ENCODE measurements at places on chromosomes 1 and 21.

GRCh38 chr21:46083791-46084561, 13.9 kb upstream of the COL6A2 start:
- peaks cover 2% of the 10 kb centered on the region for H3K36me3 ChIP-seq
- H3K27me3 ChIP-seq = no peaks in the 10 kb centered on the region
- H3K4me3 ChIP-seq = no peak overlapping the region

- no peaks in the 10 kb centered on the region for H3K36me3 ChIP-seq
- H3K4me3 ChIP-seq = no peak overlapping the region
- no peaks in the 10 kb centered on the region for H3K27me3 ChIP-seq
- no peak overlapping the region for H3K27ac ChIP-seq
- no peak for DNase-seq
These were observed 5.8 kb downstream of the UBE2U start for GRCh38 chr1:64209221-64209620.

DNA sequence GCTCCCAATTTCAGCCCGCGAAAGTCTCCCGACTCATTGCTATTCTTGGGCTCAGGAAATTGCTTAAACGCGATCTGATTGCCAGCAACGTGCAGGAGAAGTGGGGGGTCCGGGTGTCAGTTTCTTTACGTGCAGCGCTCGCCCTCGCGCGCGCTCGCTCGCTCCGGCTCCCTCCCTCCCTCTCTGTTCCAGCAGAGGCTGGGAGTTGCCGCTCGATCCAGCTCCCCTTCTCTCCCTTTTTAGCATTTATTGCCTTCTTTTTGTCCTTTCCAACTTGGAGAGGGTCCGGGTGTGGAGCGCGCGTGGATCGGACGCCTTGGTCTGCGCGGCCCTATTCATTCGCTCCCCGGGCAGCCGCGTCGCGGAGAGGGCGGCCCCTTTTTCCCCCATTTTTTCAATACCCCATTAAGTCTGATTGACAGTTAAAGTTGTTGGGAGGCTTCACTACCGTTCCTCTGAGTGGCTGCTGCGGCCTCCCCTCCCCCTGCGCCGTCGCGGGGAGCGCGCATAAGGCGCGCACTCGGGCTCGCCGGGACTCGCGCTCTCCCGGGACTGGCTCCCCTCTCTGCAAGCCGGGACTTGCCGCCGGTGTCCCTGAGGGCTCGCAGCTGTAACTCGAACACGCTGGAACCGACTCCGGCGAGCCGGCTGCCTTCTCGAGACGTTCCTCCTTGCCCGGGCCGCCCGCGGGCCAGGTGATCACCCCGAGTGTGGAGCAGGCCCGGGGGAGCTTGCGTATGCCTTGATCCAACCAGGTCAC, at the start of gene DHRS3:
Gene DHRS3 (minus strand): TSS at position 310 of the 760 bp plus-strand sequence. CDS start 862 bp downstream, outside the sequence.
- no peak for DNase-seq
- peaks cover 84% of the 10 kb centered on the region for H3K4me1 ChIP-seq
- H3K27me3 ChIP-seq = no peaks in the 10 kb centered on the region
- H3K27ac ChIP-seq = peak within 1 kb of the TSS; percentile 78
- H3K4me3 ChIP-seq = peak within 1 kb of the TSS; percentile 96

DNA sequence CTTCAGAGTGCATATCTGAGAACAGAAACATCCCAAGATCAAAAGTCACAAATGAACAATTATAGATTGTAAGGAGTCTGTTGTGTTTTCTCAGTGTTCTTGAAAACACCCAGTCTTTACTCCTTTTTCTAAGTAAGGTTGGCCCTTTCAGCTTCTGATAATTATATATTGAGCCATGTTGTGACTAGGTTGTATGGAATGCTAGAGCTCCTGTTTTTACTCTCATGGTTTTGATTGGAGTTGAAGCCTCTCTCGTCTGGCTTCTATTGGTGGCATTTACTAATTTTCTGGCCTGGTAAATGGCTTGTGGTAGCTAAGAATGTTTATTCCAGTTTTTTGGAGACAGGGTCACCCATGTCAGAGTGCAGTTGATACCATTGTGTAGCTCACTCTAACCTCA, 84.7 kb downstream of the NDUFS5 start:
- peak overlapping the region; percentile 90 for H3K27ac ChIP-seq
- H3K27me3 ChIP-seq = no peaks in the 10 kb centered on the region
- H3K4me3 ChIP-seq = no peak overlapping the region
- H3K4me1 ChIP-seq = peaks cover 28% of the 10 kb centered on the region

DNA sequence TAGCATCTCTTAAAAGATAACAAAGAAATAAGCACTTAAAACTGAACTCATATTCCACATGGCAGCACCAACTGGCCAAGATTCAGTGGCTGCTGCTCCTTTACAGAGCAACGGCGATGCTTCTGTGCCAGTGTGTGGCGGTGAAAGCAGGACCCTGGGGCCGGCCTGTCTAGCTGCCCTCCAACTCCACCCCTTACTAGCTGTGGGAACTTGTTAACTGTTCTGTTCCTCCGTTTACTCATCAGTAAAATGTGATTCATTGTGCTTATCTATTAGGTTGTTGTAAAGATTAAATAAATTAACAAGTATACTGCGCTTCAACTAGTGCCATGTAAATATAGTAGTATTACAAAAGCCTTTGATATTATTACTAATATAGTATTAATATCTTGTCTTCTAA, 133.2 kb downstream of the GDAP2 start:
- DNase-seq = no peak
- peaks cover 14% of the 10 kb centered on the region for H3K4me1 ChIP-seq
- no peaks in the 10 kb centered on the region for H3K27me3 ChIP-seq
- no peaks in the 10 kb centered on the region for H3K36me3 ChIP-seq
- no peak overlapping the region for H3K4me3 ChIP-seq
- no peak overlapping the region for H3K27ac ChIP-seq

DNA sequence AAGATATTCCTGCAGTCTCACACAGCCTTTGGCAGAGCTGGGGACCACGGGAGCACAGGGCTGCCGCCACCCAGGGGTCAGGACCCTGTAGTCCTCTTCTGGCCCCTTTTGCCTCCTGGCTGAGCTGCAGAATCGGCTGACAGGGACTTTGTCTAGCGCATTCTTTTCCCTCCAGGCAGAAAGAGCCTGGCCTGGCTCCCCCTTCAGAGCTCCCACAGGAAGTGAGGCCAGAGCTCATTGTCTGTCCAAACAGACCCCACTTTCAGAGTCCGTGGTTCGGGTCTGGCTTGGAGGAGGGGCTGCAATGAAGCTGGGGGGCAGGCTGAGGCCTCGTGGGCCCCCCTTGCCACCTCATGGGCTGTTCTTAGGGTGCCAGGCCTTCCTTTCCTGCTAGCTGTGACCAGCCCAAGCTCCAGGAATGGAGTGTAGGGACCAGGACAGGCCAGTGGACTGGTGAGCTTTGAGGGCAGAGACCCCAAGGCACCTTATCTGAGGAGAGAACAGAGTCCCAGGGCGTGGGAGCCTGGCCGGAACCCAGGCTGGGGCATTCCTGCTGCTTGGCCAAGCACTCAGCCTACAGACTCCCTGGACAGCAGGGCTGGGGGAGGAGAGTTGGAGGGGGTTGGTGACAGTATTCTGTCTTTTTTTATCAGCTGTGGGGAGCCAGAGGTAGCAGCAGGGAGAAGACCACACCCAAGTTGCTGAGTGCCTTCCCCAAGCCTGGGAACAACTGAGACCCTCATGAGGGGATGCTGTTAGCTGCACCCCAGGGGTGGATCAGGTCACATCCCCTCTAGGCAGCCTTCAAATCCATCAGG, 4.7 kb downstream of the CELSR2 start:
- no peaks in the 10 kb centered on the region for H3K27me3 ChIP-seq
- H3K4me3 ChIP-seq = peak overlapping the region; percentile 58
- peak overlapping the region; percentile 90 for H3K27ac ChIP-seq
- no peak for DNase-seq

GRCh38 chr1:212607913-212608391, 609 bp upstream of the ATF3 start:
- peaks cover 2% of the 10 kb centered on the region for H3K36me3 ChIP-seq
- DNase-seq = no peak
- peaks cover 61% of the 10 kb centered on the region for H3K4me1 ChIP-seq
- peak overlapping the region; percentile 97 for H3K27ac ChIP-seq
- H3K27me3 ChIP-seq = peaks cover 23% of the 10 kb centered on the region

GRCh38 chr1:156344409-156344808, 6.1 kb downstream of the TSACC start:
- no peak for DNase-seq
- H3K27ac ChIP-seq = no peak overlapping the region
- H3K27me3 ChIP-seq = peaks cover 17% of the 10 kb centered on the region
- H3K4me1 ChIP-seq = peaks cover 7% of the 10 kb centered on the region

- no peak overlapping the region for H3K4me3 ChIP-seq
- no peaks in the 10 kb centered on the region for H3K36me3 ChIP-seq
- H3K27me3 ChIP-seq = no peaks in the 10 kb centered on the region
- DNase-seq = no peak
- H3K4me1 ChIP-seq = peaks cover 8% of the 10 kb centered on the region
These were observed 239.4 kb upstream of the ST6GALNAC5 start for GRCh38 chr1:76627901-76628300.

- no peak for DNase-seq
- H3K4me1 ChIP-seq = peaks cover 42% of the 10 kb centered on the region
- H3K4me3 ChIP-seq = no peak overlapping the region
- no peaks in the 10 kb centered on the region for H3K27me3 ChIP-seq
- H3K36me3 ChIP-seq = peaks cover 5% of the 10 kb centered on the region
- H3K27ac ChIP-seq = peak overlapping the region; percentile 89
These were observed 11.6 kb downstream of the TINAGL1 start for GRCh38 chr1:31587720-31588423.

GRCh38 chr1:234488054-234489006, 9.4 kb upstream of the TARBP1 start:
- no peak for DNase-seq
- H3K4me3 ChIP-seq = no peak overlapping the region
- no peaks in the 10 kb centered on the region for H3K4me1 ChIP-seq
- H3K27me3 ChIP-seq = peaks cover 4% of the 10 kb centered on the region
- no peaks in the 10 kb centered on the region for H3K36me3 ChIP-seq
- H3K27ac ChIP-seq = no peak overlapping the region

GRCh38 chr1:173195596-173196088, 11.5 kb downstream of the TNFSF4 start:
- H3K27me3 ChIP-seq = peaks cover 15% of the 10 kb centered on the region
- no peak overlapping the region for H3K27ac ChIP-seq
- DNase-seq = no peak
- peaks cover 2% of the 10 kb centered on the region for H3K36me3 ChIP-seq
- H3K4me3 ChIP-seq = no peak overlapping the region

DNA sequence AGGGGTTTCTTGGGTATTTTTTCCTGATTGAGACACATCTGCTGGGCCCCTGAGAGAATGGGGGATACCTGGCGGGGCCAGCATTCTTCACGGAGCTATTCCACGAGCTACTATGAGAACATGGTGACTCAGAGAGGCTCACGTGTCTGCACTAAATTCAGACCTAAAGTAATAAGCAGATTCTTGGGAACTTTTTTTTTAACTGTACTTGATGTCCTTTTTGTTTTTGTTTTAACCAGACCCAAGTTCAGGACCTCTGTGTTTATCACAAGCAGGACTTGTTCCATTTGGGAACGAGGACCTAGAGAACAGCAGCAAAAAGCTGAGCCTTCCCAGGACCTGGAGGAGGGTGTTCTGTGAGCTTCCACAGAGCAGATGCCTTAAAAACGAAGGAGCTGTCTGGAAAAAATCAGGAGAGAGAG, 44.0 kb downstream of the EVA1C start:
- no peak overlapping the region for H3K4me3 ChIP-seq
- peaks cover 2% of the 10 kb centered on the region for H3K36me3 ChIP-seq
- H3K27ac ChIP-seq = peak overlapping the region; percentile 37

DNA sequence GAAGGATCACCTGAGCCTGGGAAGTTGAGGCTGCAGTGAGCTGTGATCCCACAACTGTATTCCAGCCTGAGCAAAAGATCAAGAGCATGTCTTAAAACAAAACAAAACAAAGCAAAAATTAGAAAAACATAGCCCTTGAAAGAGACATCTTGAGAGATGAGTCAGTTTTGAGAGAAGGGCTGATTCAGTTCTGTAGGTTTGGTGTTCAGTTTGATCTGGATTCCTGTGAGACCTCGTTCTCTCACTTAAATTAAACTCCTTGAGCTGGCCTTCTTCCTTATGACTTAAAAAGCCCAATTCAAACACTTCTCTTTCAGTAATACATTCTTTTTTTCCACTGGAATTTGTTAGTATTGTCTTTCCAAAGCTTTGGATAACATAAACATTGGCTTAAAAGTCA, 164.2 kb downstream of the NRIP1 start:
- H3K27me3 ChIP-seq = no peaks in the 10 kb centered on the region
- no peak overlapping the region for H3K27ac ChIP-seq
- no peak for DNase-seq
- peaks cover 11% of the 10 kb centered on the region for H3K4me1 ChIP-seq
- H3K4me3 ChIP-seq = no peak overlapping the region
- H3K36me3 ChIP-seq = no peaks in the 10 kb centered on the region

GRCh38 chr1:220371324-220371723, 99.1 kb upstream of the RAB3GAP2 start:
- H3K4me3 ChIP-seq = no peak overlapping the region
- no peak overlapping the region for H3K27ac ChIP-seq
- H3K4me1 ChIP-seq = peaks cover 21% of the 10 kb centered on the region
- peaks cover 1% of the 10 kb centered on the region for H3K27me3 ChIP-seq
- no peaks in the 10 kb centered on the region for H3K36me3 ChIP-seq

DNA sequence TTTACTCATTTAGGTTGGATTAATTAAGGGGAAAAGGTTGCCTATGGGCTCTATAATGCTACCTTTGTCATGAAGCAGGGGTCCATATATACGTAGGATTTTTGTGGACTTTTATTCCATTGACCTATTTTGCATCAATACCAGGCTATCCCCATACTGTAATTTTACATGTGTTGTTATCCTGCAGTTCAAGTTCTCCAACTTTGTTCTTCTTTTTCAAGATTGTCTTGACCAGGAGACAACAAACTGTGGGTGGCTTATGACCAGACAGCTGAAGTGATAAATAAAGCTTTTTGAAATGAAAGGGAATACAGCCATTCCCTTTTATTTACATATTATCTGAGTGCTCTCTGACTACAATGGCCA, 345.7 kb downstream of the BARHL2 start:
- H3K27me3 ChIP-seq = peaks cover 16% of the 10 kb centered on the region
- no peaks in the 10 kb centered on the region for H3K36me3 ChIP-seq
- no peak for DNase-seq
- H3K4me3 ChIP-seq = no peak overlapping the region

DNA sequence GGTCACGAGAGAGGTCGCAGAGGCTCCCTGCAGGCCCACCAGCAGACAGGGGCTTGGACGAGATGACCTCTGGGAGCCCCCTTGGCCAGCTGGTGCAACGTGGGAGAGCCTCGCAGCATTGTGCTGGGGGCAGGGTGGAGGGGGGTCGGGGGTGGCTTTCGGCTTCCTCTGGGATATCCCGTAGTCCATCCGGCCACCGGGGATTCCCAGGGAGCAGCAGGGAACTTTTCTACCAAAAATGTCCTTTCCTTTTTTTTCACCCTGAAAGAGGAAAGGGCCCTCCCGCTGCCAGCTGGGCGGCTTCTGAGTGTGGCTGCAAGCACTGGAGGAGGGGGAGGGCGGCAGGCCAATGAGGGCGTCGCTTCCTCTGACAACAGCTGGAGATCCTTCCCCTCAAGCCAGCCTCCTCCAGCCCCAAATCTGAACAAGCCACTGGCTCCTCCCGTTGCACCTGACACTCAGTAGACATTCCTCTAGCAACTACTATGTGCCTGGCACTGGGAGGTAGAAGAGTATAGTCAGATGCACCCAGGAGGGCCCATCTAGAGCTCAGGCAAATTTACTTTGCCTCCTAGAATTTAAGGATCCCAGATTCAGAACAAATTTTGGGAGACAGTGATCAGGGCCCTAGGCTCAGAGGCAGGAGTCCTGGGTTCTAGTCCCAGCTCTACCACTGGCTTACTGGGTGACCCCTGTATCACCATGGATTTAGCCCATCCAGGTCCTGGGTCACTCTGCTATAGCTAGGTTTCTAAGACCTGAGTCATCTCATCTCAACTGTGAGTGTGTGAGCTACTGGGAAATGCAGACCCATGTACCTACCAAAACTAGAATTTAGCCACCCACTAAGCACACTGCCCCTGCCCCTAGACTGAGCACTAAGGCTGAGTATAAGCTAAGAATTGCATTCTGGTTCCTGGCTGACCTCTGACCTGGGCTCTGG, 2.7 kb downstream of the MOB3C start:
- no peaks in the 10 kb centered on the region for H3K27me3 ChIP-seq
- H3K4me3 ChIP-seq = peak overlapping the region; percentile 19
- H3K4me1 ChIP-seq = peaks cover 52% of the 10 kb centered on the region
- H3K27ac ChIP-seq = peak overlapping the region; percentile 87
- DNase-seq = no peak
- H3K36me3 ChIP-seq = peaks cover 13% of the 10 kb centered on the region
